ENCODE measurements at places on chromosomes 4 and X. TPM values are rescaled to one million over a fixed set of nuclear protein-coding genes. Genes with fewer than 3 reads are reported as not detected.
A peak's percentile ranks its signal among the peaks of the same experiment; 100 is the strongest.

ASB11 gene
- 0.09 TPM for total RNA-seq

MFAP3L gene
- total RNA-seq, result 2.5 TPM

CXCL11 gene
- total RNA-seq, result 0.13 TPM

SSX1 gene
- total RNA-seq, result not detected

DNA sequence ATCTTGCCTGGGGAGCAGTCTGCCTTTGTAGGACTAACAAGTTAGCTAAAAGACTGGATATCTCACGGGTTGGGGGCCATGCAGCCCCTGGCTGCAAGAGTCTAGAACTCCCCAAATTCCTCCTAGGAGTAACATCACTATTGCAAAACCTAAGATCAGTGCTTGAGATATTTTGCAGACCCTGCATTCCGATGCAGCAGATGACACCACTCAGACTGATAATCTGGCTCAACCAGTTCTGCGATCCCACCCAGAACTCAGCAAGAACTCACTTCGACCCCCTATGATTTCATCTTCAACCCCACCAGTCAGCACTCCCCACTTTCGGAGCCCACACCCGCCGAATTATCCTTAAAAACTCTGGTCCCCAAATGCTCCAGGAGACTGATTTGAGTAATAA lies 834.0 kb downstream of the C4orf33 start:
- H3K27ac ChIP-seq, result no peak overlapping the region
- H3K36me3 ChIP-seq, result no peaks in the 10 kb centered on the region
- peaks cover 1% of the 10 kb centered on the region for H3K4me1 ChIP-seq
- no peaks in the 10 kb centered on the region for H3K27me3 ChIP-seq

GRCh38 chr4:15040916-15041463 lies 38.7 kb downstream of the CPEB2 start:
- H3K27me3 ChIP-seq, result no peaks in the 10 kb centered on the region
- no peak overlapping the region for H3K4me3 ChIP-seq
- peaks cover 6% of the 10 kb centered on the region for H3K4me1 ChIP-seq
- H3K36me3 ChIP-seq, result peaks cover 2% of the 10 kb centered on the region
- DNase-seq, result no peak

- no peaks in the 10 kb centered on the region for H3K36me3 ChIP-seq
- H3K27me3 ChIP-seq, result no peaks in the 10 kb centered on the region
- H3K4me3 ChIP-seq, result no peak overlapping the region
- no peak for DNase-seq
- no peak overlapping the region for H3K27ac ChIP-seq
Observed at GRCh38 chr4:95580226-95580625, 31.5 kb upstream of the UNC5C start.

GRCh38 chrX:72046447-72046846 lies 85.3 kb downstream of the RTL5 start:
- H3K4me3 ChIP-seq, result no peak overlapping the region
- H3K27me3 ChIP-seq, result no peaks in the 10 kb centered on the region
- DNase-seq, result no peak
- H3K36me3 ChIP-seq, result no peaks in the 10 kb centered on the region
- H3K27ac ChIP-seq, result no peak overlapping the region
- H3K4me1 ChIP-seq, result no peaks in the 10 kb centered on the region

GRCh38 chr4:110663738-110664444 lies 41.0 kb upstream of the PITX2 start:
- H3K4me1 ChIP-seq, result peaks cover 4% of the 10 kb centered on the region
- H3K36me3 ChIP-seq, result no peaks in the 10 kb centered on the region
- DNase-seq, result no peak
- H3K27ac ChIP-seq, result no peak overlapping the region

DNA sequence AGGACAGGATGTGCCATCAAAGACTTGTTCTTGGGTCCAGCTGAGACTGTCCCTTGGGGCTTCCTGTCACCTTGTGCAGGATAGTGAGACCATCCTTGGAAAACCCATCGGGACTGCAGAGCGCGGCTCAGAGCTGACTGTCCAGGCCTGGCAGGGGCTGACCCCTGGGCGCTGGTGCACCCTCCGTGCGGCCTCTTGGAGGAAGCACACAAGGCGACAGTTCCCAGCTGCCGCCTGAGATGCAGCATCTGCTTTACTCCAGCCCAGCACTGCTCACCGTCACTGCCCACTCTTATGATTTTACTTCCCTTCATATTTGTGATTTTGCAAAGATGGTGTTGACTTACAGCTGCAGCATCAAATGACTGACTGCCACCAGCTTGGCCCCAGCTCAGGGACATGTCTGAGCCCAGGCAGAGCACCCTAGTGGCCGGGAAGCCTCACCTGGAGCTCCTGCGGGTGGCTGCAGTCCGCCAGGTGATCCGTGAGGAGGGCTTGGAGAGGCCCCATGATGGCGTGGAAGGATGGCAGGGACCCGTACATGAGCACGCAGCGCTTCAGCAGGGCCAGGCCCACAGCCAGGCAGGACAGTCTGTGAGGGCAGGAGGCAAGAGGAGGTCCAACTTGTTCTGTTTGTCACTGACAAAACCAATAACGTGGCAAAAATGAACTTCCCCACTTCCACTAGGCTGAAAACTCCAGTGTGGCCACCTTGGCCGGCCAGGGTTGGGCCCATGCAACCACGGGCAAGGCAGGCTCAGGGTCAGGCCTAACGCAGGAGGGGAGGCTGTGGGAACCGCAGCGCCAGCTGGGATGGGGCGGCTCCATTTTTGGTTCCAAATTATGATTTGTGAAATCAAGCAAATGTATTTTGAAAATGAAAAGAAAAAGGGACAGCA lies 21.8 kb downstream of the NOP14 start:
- no peak overlapping the region for H3K27ac ChIP-seq
- no peak overlapping the region for H3K4me3 ChIP-seq
- no peak for DNase-seq
- no peaks in the 10 kb centered on the region for H3K4me1 ChIP-seq

DNA sequence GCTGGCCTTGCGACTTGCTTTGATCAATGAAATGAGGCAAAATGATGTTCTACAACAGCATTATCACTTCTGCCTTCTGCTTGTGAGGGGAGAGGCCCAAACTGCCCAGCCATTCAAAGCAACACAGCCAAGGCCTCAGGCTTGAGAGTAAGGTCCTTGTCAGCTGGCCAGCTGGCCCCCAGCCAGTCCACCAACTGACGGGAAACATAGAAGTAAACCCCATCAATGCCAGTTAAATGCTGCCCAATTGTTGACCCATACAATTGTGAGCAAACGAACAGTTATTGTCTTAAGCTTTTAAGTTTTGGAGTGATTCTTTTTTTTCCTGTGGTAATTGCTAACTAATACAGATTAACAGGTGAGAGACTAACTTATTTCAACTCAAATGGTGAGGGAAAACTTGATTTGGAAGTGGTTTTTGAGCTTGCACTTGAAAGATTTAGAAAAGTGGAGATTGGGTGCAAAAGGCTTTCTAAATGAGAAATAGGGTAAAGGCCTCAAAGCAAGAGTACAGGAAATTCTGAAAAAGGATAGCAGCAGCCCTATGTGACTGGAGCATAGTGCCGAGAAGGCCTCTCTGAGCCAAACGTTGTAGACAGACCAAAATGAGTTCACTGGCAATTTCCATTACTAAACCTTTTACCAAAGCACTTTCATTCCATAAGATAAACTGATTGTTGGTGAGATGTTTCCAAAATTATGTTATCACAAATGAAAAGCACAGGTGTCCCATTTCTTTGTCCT lies 66.9 kb downstream of the ARHGEF38 start:
- H3K27me3 ChIP-seq, result no peaks in the 10 kb centered on the region
- peak; percentile 94 for DNase-seq
- no peak overlapping the region for H3K4me3 ChIP-seq
- peak overlapping the region; percentile 72 for H3K27ac ChIP-seq
- H3K36me3 ChIP-seq, result no peaks in the 10 kb centered on the region

- no peaks in the 10 kb centered on the region for H3K4me1 ChIP-seq
- no peak for DNase-seq
- no peak overlapping the region for H3K27ac ChIP-seq
- no peaks in the 10 kb centered on the region for H3K27me3 ChIP-seq
- H3K36me3 ChIP-seq, result no peaks in the 10 kb centered on the region
- no peak overlapping the region for H3K4me3 ChIP-seq
Observed at GRCh38 chr4:116143198-116143597, 942.2 kb downstream of the TRAM1L1 start.

All from pancreas (tissue), 10 donors.